ENCODE measurements at places on chromosomes 5 and 9.

- no peak for DNase-seq
Observed at GRCh38 chr9:109717342-109717741, 62.7 kb upstream of the PALM2AKAP2 start.

GRCh38 chr9:98375138-98375726, 119.8 kb upstream of the TBC1D2 start:
- no peak for DNase-seq

GRCh38 chr5:53820119-53820801, 259.8 kb downstream of the NDUFS4 start:
- no peak for DNase-seq

DNA sequence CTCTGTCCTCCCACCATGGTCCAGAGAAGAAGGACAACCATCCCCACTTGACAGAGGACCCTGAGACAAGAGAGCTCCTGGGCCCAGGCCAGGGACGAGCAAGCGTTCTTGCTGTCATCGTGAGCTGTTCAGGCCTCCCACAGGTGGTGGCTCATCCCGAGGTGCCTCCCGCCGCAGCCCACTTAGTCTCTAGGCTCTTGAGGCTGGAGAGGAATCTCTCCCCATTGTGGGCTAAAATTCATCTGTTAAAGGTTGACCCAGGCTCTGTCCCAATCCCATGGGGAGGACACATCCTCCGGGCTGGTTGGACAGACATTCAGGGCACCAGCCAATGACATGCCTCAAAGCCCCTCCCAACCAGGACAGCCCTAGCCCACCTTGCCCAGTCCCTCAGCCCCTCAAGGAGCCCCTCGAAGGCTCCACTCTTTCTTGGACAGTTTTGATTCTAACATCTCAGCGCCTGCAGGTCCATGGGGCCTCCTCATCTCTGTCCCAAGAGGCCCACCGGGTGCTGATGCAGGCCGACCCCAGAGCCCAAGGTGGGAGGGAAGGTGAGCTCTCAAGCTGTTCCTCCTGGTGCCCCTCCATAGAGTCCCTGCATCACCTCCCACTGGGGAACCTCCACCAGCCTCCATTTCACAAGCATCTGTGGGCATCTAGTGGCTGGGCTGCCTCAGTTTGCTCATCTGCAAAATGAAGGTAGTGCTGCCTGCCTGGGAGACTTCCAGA, 52.9 kb downstream of the BARX1 start:
- no peak for DNase-seq

DNA sequence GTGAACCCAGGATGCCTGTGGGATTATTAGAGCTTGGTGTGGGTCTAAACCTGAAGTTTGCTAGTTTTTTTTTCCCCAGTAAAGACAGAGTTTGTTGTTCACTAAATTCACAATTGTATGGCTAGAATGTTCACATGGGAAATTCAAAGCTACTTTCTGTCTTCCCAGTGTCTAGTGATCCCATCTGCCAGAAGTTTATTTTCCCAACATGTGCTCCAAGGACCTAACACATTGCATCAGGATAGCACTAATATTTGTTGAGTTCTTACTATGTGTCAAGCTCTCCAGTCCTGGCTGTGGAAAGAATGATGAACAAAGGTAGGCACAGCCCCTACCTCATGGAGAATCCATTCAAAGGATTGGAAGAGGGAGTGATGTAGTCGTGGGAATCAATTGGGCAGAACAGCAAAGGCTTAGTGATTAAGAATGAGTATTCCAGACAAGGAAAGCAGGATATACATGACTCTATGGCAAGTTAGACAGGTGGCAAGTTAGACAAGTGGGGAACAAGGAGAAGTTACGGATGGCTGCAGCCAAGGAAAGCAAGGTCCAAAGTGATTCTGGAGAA, 521.5 kb upstream of the WWC1 start:
- no peak for DNase-seq

DNA sequence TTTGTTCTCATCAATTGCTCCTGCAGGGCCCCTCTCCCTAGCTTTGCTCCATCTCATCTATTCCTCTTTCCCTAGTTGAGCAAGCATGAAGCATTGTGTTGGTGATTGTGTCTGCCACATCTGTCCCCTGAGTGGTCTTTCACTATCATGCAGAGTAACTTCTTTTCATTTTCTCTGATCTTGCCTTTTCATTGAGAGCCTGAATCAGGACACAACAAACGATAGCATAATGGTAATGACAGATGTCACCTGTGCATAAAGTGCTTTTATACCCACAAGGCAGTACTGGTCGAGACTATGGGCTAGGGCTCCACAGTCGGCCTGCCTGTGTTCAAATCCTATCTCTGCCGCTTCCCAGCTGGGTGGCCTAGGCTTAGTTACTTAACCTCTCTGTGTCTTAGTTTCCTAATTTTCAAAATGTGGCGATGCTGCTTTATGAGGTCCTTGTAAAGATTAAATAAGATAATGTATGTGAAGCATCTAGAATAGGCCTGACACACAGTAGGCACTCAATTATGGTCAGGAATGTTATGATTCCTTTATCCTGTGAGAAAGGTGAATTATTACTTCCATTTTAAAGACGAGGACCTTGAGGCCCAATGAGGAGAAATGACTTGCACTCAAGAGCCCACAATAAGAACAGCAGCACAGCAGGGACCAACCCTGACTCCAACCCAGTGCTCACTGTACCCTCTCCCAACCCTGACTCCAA, 137.1 kb upstream of the ZNF618 start:
- no peak for DNase-seq

DNA sequence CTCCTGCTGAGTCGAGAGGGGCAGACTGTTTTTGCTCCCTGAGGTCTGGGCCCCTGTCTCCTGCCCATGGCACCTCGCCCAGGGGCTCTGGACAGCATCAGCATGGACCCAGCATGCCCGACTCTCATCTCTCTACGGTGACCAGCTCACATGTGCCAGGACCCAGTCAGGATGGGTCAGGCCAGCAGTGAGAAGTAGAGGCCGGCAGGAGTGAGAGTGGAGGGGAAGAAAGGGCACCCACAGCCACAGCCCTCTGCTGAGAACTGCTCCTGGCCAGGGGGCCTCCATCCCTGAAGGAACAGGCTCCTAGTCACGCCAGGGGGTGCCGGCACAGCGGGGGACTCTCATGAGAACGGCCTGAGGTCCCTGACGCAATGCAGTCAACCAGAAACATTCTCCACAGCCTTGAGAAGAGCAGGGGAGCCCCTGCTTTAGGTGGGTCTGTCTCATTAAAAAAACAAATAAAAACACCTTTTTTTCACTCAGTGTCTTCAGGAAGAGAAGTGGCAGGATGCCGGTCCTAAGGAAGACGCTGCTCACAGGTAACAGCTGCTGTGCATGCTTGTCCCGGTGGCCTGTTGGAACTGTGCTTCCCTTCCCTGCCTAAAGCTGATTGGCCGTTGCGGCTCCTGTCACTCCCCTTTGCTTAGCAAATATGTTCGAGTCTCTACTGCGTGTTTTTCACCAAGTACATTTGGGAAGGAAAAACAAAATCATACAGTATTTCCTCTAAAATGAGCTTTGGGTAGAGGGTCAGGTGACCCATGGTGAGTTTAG, 85.7 kb upstream of the FBXW11 start:
- DNase-seq = no peak

GRCh38 chr5:74293182-74293581, 347.3 kb downstream of the ENC1 start:
- DNase-seq = no peak

DNA sequence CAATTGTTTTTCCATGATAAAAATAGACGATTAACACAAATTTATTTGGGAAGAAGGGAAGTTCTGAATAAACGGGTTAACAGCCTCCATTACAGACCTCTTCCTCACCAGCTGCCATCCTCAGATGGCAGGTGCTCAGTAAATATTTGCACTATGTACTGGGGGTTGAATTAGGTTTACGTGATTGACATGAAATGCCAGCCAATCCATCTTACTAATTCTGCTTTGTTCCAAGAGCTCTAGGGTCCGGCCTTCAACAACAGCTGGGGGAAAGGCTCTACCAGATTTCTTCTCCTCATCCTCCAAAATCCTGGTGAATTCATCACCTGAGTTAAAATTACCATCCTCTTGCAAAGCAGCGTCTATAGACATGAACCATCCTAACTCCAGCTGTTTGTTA, 104.6 kb downstream of the MTX3 start:
- no peak for DNase-seq

- no peak for DNase-seq
Observed at GRCh38 chr9:78606001-78606379, 309.1 kb downstream of the PSAT1 start.

GRCh38 chr9:89821081-89821480, 216.3 kb downstream of the GADD45G start:
- no peak for DNase-seq

GRCh38 chr5:175718401-175719108, 60.7 kb downstream of the HRH2 start:
- peak; percentile 56 for DNase-seq

- DNase-seq = no peak
Observed at GRCh38 chr9:14813336-14814248, 91.1 kb upstream of the CER1 start.

DNA sequence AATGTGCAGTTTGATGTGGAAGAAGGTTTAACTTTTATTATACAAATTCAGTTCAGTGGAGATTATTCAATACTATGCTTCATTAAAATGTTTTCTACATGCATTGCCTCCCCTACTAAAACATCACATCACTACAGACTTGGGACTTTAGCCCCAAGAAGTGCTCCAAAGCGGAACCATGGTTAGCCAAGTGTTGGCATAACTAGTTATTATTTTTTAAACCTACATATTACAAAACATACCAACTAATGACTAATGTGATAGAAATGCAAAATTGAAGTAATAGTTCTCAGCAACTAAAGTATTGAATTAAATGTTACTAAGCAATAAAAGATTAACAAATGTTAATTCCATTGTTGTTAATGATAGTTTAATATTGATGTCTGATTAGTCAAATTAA, 74.5 kb downstream of the XRCC4 start:
- DNase-seq = no peak

DNA sequence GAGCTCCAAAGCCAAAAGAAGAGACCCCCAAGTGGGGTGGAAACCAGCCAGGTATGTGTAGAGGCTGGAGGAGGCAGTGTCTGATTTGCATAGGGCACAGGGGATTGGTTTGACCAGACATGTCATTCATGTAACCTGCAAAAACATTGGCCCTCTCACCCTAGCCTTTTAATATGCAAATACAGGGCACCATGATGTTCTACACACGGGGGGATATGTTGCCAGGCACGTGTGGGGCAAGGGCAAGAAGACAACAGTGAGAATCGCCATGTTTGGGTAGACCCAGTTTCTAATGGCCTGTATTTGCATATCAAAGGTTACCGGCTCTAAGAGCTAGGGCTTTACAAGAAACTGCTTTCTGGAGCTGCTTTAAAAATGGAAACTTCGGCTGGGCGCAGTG, 208.9 kb downstream of the GOLPH3 start:
- no peak for DNase-seq

DNA sequence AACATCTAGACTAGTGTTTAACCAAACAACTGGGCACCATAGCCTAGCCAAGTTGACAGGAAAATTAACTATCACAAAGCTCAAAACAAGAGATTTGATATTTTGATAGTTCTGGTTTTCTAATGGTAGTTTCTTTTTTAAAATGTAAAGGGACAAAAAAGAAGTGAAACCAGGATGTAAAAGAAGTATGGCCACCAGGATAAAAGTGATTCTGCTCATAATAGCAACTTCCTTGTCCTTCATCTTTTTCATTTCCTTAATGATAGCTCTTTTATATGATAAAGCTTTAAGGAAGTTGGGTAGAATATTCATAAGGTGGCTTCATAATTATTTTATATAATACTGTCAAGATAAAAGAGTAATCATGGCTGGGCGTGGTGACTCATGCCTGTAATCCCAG, 139.1 kb downstream of the BASP1 start:
- DNase-seq = no peak

DNA sequence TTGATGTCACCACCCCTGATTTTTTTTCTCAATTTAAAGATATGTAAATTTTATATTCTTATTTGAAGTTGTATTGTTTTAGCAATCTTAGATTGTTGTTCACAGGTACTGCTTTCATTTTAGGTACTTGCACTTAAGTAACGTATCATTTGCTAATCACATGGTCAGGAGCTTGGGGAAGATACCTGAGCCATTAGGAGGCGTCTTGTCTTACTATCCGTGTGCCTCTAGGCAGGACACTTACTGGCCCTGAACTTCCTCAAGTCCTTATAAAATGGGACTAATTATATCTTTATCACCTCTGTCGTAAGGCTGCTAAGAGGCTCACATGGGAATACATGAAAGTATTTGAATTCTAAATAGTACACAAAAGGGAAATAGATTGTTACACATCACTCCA, 18.5 kb downstream of the ZSWIM6 start:
- DNase-seq = no peak

- peak; percentile 87 for DNase-seq
Observed at GRCh38 chr5:112142769-112143270, 276.3 kb downstream of the EPB41L4A start.

GRCh38 chr9:88372103-88372654, 16.1 kb upstream of the SPIN1 start:
- no peak for DNase-seq

- DNase-seq = no peak
Observed at GRCh38 chr5:55081541-55081940, 20.9 kb upstream of the GZMA start.

DNA sequence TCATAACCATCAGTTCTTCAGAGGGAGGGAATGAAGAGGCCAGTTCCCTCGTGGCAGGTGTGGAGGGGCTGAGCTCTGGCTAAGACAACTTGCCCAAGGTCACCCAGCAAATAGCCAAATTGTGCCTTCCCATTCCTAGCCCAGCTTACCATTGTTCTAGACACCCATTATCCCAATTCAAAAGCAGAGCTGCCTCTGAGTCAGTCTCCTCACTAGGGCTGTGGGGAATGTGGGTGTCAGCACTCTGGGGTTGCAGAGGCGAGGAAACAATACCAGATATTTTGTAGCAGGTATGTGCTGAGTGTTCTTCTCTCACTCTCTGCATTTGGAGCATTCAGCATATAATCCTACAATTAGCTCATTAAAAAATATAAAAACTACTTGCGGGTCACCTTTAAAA, 270.8 kb downstream of the PSAT1 start:
- DNase-seq = no peak

- no peak for DNase-seq
Observed at GRCh38 chr9:124680714-124681390, 90.3 kb downstream of the NR6A1 start.

GRCh38 chr9:88436379-88436778, 48.1 kb downstream of the SPIN1 start:
- no peak for DNase-seq

GRCh38 chr9:108117795-108118194, 628.2 kb upstream of the KLF4 start:
- DNase-seq = no peak

- no peak for DNase-seq
Observed at GRCh38 chr9:108477529-108478006, 378.2 kb downstream of the ACTL7B start.

- DNase-seq = no peak
Observed at GRCh38 chr5:139293202-139293506, 386 bp upstream of the MATR3 start.

Data from thyroid gland (tissue), 4 donors.